Central memory CD4-positive, alpha-beta T cell (primary cell): ENCODE measurements at places on chromosomes 2 and 18.

DNA sequence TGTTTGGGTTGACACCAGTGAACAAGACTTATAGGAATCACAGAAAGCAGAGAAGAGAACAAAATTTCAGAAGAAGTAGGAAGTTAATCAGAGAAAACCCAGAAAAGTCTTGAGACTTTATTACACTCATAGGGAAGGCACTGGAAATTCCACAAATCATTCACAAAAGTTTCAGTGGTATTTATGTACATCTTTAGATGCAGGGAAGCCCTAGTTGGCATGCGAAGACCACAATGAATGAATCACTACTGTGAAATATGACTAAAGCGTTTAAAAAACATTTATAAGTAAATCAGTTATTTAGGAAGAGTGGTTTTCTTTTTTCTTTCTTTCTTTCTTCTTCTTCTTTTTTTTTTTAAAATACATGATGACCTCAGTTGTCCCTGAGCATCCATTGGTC is 105.1 kb downstream of the NUP35 start:
- DNase-seq = no peak

DNA sequence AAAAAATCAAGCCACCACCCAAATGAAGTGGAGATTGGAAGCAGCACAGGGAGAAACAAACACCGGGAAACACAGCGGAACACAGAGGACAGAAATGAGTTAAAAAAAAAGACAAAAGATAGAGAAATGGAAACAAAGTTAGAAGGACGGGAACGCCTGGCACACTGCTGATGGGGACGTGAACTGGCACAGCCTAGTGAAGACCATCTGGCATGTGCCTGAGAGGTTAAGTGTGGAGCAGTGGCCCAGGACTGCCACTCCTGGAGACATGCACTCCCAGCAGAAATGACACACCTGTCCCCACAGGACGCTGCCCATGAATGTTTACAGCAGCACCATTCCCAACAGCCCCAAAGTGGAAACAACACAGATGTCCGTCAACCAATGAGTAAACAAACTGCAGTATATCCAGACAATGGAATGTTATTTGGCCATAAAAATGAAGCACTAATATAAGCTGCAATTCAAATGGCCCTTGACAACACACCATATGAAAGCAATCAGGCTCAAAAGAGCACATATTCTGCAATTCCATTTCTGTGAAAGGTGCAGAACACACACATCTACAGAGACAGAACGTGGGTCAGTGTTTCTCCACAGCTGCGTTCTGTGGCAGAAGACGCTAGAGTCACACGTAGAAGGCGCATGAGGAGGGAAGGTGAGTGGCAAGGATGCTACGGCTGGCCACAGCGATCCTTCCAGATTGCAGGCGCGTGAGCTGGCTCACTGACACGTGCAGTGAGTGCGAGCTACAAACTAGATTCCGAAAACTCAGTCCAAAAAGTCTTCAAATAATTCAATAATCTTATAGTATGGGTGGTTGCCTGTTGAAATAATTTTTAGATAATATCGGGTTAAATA is 24.6 kb downstream of the THAP4 start:
- DNase-seq = no peak

DNA sequence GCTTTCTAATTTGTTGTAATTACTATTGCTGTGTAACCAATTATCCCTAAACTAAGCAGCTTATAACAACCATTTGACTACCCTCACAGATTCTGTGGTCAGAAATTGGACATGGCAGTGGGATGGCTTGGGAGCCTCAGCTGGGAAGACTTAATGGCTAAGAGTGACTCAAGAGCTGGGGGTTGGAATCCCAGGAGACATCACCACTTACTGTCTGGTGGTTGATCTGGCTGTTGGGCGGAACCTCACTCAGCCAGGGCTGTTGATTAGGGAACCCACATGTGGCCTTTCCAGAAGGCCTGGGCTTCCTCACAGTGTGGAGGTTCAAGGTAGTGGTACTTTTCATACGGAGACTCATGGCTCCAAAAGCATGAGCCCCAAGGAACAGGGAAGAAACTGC is 49.8 kb downstream of the E2F6 start:
- DNase-seq = no peak

DNA sequence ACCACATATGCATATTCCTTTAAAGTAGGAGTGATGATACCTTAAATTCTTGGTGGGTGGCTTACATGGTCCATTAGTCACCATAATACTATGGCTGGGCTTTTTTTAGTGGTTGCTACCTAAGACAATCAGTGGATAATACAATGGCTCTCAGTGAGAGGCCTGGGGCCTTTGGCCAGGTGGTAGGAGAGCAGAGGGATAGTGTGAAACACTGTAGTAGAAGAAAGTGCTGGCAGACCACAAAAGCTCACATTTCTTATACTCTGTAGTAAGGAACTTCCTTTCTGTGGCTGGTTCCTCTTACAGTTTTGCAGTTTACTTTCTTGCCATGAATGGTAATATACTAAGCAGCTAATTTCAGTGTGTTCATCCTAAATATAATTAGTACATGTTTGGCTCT is 583.5 kb downstream of the XIRP2 start:
- no peak for DNase-seq

GRCh38 chr2:201157694-201158093 is 25.2 kb upstream of the CASP10 start:
- no peak for DNase-seq

GRCh38 chr2:72347081-72347480 is 199.4 kb upstream of the CYP26B1 start:
- no peak for DNase-seq
